ENCODE measurements at places on chromosomes 3 and 15. TPM values are rescaled to one million over a fixed set of nuclear protein-coding genes. Genes with fewer than 3 reads are reported as not detected.

The DTWD1 gene
- 52.7 TPM for polyA plus RNA-seq

The GRM7 gene
- not detected for polyA plus RNA-seq

- DNase-seq = no peak
Measured at GRCh38 chr3:190575437-190576185, 61.7 kb downstream of the IL1RAP start.

DNA sequence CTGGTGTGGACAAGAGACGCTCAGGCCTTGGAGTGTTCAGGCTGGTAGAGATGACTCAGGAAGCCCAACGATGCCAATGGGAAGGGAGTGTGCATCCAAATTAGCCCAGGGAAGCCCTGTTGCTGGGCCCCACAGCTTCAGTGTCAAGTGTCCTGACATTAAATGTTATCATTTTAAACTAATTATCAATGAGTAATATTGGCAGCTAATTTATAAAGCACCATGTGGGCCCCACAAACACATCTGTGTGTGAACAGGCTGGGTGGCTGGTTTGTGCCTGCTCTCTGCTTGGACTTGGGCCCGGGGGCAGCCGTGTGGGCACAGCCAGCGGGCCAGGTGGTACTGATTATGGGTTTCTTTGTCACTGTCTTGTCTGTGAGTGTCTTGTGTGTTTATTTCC, 15.0 kb downstream of the FBLN2 start:
- no peak for DNase-seq

The TMEM207 gene
- polyA plus RNA-seq = not detected
